Activated T-cell treated with anti-CD3 and anti-CD28 coated beads, Interleukin-2, amount 50 U/mL, for 1 hour (primary cell): ENCODE measurements at places on chromosomes 3 and 15.

GRCh38 chr3:86958534-86958933 lies 32.4 kb downstream of the VGLL3 start:
- no peak for DNase-seq

DNA sequence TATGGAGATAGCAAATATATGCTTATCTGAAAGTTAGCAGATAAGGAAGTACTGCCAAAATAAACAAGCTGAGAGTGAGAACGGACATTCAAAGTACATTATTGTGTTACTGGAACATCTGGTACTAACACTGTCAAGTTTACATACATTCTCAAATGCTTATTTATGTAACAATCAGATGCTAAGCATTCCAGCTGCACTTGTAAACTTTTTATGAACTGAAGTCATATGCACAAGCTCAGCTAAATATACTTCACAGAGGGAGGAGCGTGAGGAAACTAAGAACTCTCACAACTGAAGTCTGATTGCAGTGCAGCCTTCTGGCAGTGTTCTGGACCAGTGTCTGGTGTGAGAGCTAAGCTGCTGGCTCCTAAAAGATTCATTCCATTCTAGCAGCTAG lies 223.7 kb upstream of the NANOGP8 start:
- DNase-seq, result no peak

- DNase-seq, result no peak
Measured at GRCh38 chr3:16741890-16742289, 136.7 kb upstream of the DAZL start.

DNA sequence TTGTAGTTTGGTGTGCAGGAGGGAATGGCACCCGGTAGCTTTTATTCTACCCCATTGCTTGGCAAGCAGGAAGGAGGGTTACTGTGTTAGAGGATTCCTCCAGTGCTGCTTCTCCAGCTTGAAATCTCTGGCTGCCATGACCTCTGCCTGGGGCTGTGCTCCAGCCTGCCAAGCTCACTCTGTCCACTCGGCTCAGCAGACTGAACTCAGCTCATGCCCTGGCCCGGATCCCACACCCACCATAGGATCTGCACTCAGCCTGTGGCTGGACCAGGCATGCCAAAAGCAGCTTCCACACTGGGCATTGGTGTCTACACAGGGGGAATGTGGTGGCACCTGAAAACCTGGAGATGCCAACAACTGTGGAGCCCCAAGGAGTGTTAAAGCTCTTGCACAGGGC lies 26.3 kb downstream of the CLDN16 start:
- DNase-seq, result no peak

DNA sequence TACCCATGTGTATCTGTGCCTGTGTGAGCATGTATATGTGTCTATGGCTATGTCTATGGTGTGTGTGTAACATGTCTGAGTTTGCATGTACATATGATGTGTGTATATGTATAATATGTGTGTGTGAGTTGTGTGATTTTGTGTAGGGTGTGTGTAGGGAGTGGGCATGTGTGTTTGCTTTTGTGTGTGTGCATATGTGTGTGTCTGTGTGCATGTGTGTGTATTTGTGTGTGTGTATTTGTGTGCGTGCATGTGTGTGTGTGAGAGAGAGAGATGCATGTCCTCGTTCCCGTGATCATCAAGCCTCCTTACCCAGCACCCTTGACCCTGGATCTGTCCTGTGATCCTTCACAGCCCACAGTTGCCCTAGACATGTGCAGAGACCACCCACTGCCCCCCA lies 79.5 kb downstream of the LINGO1 start:
- no peak for DNase-seq

DNA sequence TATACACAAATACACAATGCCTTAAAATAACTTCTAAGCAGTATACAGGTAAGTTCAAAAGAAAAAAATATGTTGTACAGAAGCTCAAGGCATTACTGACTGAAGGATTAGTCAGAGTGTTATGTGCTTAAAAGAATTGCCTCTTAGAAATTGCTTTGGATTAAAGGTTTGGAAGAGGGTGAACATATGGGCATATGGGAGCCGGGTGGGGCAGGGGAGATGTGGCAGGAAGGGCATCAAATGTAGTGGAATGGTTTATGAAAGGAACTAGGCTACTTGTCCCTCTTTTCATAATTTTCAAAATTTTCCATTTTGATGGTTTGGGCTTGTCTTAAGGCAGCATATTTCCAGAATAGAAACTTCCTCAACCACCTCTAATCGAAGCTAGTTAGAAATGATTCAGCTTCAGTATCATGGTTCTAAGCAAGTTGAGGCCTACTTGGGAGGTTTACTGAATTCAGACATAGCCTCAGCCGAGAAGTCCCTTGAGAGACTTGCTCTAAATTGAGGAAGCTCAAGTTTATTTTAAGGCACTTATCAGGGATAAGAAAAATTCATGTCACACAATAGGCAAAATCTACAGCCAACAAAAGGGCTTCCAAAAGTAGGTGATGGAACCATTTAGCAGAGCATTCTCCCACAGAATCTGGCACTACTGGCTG lies 10.1 kb upstream of the GOLGB1 start:
- DNase-seq, result no peak

- DNase-seq, result no peak
Measured at GRCh38 chr3:164897342-164897741, 181.0 kb downstream of the SI start.

GRCh38 chr3:65338571-65338970 lies 650.8 kb upstream of the ADAMTS9 start:
- DNase-seq, result no peak

GRCh38 chr3:95184038-95184437 lies 1121.2 kb downstream of the NSUN3 start:
- no peak for DNase-seq

- no peak for DNase-seq
Measured at GRCh38 chr15:45631776-45632175, 3.1 kb upstream of the SQOR start.

- DNase-seq, result no peak
Measured at GRCh38 chr3:143252931-143253330, 133.4 kb downstream of the CHST2 start.

- DNase-seq, result no peak
Measured at GRCh38 chr15:55628369-55628730, 40.2 kb upstream of the PYGO1 start.

DNA sequence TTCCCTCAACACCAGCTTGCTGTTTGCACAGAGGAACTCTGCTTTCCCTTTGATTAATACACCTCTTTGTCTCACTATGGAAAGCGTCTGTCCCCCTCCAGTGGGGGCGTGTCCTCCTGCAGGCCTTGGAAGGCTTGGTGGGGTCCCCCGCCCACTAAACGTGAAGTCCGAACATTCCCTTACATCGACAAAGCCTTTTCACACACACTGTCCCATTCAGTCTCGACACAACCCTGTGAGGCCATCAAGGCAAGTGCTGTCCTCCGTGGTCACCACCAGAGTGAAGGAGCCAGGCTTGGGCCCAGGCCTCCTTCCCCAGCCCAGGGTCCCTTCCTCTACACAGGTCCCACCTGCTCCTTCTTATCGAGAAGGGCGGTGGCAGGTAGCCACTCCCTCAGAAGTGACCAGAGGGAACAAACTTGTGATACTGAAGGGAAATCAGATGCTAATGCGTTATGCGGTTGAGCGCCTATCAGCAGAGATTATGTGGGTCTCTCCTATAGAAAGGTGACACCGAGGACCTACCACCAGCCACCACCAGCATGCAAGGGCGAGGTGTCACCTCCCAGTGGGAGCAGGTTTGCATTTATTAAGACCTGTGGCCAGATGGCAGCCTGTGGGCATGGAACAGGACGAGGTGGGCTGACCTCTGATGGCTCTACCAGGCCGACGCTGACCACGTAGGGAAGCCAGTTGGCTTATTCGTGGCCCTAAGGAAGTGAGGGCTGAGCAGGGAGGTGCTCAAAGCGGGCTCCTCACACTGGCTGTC lies 6.6 kb downstream of the NRROS start:
- DNase-seq, result no peak

- DNase-seq, result no peak
Measured at GRCh38 chr3:43425829-43426228, 139.5 kb downstream of the SNRK start.

DNA sequence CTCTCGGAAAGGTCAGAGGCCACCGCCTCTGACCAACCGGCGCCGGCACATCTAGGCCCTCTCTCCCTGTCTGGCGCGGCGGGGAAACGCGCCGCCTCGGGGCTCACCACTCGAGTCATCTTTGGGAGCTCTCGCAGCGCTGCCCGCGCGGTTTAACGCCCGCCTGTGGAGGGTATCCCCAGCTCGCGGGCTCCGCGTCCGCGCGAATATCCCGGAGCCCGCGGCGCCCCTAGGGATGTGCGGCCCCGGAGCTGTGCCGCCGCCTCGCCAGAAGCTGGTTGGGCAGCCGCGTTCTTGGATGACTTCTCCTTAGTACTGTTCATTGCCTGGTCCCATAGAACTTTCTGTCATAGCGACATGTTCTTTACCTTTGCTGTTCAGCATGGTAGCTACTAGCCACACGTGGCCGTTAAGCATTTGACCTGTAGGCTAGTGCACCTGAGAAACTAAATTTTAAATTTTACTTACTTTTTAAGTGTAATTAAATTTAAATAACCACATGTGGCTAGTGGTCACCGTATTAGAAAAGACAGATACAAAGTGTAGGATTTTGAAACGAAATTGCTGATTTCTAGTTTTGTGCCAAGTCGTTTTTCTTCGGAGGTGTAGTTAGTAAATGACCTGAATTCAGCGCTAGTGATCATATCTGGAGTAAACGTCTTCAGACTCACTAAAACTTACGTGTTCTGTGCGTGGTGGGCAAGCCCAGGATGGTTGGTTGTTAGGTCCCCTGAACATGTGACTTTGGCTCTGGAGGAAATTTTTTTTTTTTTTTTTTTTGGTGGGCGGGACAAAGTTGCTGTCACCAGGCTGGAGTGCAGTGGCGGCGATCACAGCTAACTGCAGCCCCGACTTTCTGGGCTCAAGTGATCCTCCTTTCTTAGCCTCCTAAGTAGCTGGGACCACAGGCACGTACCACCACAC lies 835 bp downstream of the ARIH2 start:
- peak; percentile 47 for DNase-seq

DNA sequence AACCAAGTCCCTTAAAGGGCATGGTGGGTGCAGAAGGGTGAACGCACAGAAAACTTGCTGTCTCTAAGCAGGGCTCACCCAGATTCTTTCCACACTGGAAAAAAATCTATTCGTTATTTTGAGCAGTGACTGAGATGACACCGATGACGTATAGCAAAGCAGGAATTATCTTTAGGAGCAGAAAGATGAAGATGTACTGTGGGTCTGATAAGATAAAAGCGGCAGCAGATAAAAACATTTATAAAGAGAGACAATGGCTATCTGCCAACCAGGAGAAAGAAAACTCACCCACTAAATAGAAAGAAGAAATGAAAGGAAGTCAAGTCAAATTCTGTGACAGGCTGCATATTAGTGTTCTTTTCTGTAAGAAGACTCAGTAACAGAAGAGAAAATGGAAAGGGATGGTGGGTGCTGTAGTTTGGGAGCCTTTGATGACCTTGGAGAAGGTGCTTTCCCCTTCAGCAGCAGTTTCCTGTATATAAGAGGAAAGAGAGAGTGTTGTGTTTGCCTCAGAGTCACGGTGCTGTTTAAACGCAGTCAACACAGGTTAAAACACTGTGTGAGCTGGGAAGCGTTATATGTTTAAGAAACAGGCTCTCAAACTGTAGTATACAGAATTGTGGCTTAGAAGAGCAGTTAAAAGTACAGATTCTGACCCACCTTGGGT lies 111.6 kb downstream of the AQP9 start:
- no peak for DNase-seq

GRCh38 chr3:138944929-138945708 lies 1.8 kb downstream of the FOXL2 start:
- DNase-seq, result peak; percentile 45

GRCh38 chr3:151015181-151015580 lies 42.7 kb upstream of the CLRN1 start:
- DNase-seq, result no peak

GRCh38 chr3:119626196-119626595 lies 28.5 kb downstream of the PLA1A start:
- no peak for DNase-seq

- DNase-seq, result no peak
Measured at GRCh38 chr3:126005951-126006350, 37.0 kb downstream of the ROPN1B start.

GRCh38 chr3:12686096-12686495 lies 22.2 kb upstream of the RAF1 start:
- DNase-seq, result no peak

DNA sequence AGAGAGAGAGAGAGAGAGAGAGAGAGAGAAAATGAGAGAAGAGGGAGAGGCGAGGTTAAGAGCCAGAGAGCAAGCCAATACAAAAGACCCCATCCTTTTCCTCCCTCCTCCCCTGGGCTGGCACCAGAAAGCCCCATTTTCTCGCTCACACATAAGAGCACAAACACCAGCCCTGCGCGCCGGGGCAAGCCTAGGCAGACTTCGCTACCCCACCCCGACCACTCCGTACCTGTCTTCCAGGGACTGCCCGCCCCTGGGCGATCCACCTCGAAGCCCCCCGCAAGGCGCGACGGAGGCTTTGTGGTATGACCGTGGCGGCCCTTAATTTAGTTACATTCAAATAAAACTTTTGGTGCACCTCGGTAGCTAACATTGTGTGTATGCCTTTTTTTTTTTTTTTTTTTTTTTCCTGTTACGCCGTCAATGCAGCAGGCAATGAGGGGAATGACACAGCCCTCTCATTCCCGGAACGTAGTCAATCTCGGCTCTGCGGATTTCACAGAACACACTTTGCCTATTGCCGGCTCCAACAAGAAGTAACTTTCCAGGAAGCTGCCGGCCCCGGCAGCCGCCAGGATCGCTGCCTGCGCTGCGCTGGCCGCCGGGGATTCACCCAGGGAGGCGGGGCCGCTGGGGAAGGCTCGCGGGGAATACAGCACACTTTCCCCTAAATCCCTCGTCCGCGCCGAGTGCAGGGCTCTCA lies 7.7 kb downstream of the BCL6 start:
- DNase-seq, result peak; percentile 67

DNA sequence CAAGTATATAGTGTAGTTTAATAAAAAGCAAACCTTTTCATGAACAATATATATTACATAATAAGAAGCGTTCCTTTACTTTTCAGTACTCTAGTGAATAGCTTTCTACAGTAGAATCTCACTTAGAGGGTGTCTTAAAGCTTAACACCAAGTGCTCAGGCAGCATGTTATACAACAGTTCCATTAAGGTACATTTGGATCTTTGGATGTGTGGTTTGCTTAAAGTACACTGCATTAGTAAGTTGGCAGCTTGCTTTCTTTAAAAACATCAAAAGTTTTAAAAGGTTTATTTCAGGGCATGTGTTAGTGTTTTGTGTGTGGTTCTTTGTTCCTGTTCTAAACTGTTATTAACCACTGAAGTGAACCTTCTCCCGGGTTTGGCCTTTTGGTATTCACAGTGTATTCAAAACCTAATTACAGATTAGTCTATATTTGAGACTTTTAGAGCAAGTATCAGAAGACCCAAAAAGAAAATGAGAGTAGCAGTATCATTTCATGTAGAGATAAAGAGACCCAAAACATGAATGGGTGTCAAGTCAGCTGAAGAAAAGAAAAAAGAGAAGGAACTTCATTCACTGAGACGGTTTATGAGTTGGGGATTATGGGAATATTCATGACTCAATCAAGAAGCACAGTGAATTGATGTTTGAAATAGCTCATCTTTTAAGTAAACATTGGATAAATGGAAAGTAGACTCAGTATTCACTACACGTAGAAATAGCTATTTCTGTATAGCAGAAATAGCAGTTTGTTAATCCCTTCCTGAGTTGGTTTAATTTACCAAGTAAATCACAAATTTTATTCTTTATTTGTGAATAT lies 93.9 kb downstream of the OPA1 start:
- no peak for DNase-seq
